ENCODE measurements at places on chromosomes 2 and 18. TPM values are rescaled to one million over a fixed set of nuclear protein-coding genes. Genes with fewer than 3 reads are reported as not detected.

- no peak for DNase-seq
Measured at GRCh38 chr18:671405-671804, 14.0 kb downstream of the TYMS start.

DNA sequence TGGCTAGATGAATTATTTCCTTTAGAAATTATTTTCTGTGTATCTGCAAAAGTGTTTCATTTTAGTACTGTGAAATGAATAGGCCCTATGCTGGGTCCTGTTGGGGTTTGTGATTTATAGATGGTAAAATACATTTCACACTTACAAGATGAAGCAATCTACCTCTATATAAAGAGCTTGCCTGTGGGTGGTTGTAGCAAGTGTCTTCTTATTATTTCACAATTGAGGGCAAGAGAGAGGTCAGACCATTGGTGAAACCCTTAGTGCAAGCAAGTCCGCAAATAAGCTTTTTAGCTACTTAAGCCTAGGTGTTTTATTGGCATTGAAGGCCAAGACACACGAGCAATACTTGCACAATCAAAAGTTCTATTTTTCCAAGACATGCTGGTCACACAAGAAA, 153.1 kb downstream of the FMNL2 start:
- no peak for DNase-seq

- no peak for DNase-seq
Measured at GRCh38 chr2:74399785-74400184, 19.7 kb upstream of the DCTN1 start.

GRCh38 chr2:112540906-112541305, 1.4 kb upstream of the POLR1B start:
- DNase-seq: no peak

ASIC4 gene
- not detected for total RNA-seq

DNA sequence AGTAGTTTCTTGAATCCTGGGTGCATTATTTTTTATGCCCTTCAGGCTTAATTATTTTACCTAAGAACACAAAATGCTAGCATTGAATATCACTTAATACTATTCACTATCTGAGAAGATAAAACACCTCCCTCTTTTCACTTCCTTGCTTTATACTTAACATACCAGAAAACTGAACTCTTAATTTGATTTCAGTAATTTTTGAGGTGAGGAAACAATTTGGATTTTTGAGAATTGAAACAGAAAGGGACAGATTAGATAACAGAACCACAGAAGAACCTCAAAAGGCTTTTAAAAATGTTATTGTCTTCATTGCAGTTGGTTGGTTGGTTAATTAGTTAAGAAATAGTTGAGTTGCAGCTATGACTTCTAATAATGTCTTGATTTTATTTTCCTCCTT, 69.5 kb downstream of the GPD2 start:
- no peak for DNase-seq

GRCh38 chr2:85504778-85505261, 34.1 kb upstream of the MAT2A start:
- no peak for DNase-seq

DNA sequence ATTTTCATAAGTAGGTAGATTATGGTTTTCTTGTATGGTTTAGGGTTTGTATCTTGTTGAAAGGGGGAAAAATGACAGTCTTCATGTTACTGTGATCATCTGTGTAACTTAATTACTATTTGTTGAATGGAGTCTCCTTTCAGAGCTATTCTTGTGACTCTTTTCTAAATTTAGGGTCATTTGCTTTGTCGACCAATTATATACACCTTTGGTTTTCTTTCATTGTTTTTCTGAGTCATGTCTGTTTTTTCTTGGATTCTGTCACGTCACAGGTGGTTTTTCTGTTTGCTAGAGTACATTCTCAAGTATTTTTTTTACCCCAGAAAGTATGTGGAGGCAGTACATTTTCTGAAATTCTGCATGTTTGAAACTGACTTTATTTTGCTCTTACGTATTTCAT, 43.8 kb upstream of the DYSF start:
- DNase-seq: no peak

DNA sequence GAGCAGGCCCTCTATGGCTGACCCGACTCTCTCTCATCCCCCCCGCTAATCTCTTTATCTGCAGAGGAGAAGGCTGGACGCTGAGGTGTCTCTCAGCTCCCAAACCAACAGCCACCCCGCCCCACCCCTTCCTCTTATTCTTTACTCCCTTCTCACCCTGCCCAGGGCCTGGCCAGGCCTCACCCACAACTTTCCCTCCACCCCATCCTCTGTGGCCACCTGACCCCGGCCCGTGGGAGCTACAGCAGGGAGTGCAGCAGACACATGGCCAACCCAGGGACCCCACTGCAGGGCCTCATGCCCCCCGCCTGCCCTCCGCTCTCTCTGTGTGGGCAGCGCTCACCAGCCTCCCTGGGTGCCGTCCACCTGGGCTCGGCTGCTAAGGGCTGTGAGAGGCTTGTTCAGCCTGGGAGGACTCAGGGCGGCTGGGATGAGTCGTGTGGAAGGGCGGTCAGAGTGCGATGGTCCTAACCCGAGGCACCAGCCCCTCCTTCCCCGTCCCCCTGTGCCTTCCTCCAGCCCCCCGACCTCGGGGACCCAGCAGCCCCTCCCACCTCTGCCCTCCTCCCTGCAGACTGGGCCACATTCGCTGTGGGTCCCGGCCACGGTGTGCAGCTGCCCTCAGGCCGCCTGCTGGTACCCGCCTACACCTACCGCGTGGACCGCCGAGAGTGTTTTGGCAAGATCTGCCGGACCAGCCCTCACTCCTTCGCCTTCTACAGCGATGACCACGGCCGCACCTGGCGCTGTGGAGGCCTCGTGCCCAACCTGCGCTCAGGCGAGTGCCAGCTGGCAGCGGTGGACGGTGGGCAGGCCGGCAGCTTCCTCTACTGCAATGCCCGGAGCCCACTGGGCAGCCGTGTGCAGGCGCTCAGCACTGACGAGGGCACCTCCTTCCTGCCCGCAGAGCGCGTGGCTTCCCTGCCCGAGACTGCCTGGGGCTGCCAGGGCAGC, 6.8 kb downstream of the NEU4 start:
- DNase-seq: peak; percentile 87

AKAIN1 gene
- not detected for total RNA-seq

GRCh38 chr2:60432035-60432601, 121.3 kb downstream of the BCL11A start:
- no peak for DNase-seq

Measured in mesenteric fat pad (tissue), 1 donor.